ENCODE measurements at places on chromosomes 1 and 21.
A peak's percentile ranks its signal among the peaks of the same experiment; 100 is the strongest.

DNA sequence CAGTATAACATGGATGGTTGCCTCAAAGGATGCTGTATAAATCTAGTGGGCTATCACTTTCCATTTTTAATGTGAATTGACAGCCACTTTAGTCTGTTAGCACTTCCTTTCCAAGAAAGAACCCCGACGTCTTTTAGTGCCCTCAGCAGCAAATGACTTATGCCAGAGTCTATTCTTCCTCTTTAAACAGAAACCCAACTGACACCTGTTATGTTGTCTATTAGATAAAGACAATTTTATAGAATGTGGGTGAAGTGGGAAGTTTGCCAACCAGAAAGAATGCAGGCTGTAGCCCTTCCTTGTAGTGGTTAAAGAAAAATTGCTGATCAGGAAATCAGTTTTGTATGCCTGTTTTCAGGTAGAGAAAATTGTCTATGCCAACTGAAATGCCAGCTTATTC, 344.9 kb downstream of the ZNF326 start:
- no peak for DNase-seq

DNA sequence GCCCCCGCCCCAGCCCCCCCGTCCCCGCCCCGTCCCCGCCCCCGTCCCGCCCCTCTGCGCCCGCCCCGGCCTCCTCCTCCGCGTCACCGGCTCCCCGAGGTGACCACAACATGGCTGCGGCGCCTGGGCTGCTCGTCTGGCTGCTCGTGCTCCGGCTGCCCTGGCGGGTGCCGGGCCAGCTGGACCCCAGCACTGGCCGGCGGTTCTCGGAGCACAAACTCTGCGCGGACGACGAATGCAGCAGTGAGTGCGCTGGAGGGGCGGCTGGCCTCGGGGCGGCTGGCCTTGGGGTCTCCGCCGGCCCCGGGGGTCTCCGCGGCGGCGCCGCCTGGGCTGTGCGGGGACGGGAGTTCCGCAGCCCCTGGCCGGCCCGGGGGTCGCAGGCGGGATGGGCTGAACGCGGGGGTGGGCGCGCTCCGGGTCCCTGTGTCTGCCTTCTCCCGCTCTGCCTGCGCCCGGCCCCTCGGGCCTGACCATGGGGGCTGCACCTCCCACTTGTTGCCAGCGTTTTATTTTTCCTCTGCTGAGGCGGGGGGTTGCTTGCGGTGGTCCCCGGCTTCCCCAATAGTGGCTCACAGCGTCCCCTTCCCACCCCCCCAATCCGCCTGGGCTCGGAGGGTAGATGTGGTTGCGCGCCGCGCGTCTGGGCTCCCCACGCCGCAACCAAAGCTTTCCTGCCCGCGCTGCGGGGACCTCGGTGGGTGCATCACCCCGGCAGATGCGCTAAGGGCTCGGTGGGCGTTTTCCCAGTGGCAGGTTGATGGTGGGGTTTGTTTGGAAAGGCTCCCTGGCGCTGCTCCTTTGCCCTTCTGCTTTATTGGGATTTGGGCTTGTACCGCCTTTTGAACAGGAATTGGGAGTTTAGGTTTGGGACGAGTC, at the start of gene MIA3:
TSS of gene MIA3 (plus strand) at position 97 of the 879 bp plus-strand sequence. CDS start at position 111, 14 bp downstream.
- DNase-seq = peak; percentile 39

DNA sequence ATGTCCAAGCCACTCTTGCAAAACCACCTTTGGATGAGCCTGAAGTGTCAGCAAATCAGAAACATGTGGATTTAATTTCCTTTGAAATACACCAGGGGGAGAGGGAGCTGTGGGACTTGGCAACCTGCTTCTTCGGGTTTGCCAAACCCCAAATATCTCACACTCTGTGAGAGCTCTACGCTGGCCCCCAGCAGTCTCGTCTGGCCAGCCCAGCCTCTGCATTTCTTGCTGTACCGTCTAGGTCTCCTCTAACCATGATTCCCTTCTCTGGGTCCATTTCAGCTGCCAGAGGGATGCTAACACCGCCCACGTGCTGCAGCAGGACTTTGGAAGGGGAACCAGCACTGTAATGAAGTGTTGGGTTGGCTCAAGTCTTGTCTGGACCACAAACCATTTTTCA, 114.6 kb downstream of the MRPS6 start:
- no peak for DNase-seq

DNA sequence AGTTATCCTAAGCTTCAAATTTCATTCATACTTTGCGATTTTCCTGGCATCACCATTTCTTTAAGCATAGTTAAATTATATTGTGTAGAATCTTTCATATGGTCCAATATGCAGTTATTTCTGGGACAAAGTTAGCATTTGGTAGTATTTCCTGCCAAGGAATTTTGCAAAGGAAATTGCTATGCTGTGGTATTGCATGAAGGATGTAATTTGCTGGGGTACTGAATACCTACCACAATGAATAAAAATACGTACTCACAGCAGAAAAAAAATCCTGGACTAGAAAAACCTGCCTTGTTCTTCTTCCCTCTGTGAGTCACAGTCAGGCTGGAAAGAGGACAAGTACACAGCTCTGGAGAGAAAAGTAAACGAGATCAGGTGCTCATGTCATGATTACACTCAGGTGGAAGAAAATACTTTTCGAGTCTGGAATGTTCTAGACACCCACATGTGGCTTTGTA, 241.2 kb downstream of the PTBP2 start:
- DNase-seq = no peak

GRCh38 chr1:237042892-237043576, 1.1 kb downstream of the RYR2 start:
- no peak for DNase-seq

DNA sequence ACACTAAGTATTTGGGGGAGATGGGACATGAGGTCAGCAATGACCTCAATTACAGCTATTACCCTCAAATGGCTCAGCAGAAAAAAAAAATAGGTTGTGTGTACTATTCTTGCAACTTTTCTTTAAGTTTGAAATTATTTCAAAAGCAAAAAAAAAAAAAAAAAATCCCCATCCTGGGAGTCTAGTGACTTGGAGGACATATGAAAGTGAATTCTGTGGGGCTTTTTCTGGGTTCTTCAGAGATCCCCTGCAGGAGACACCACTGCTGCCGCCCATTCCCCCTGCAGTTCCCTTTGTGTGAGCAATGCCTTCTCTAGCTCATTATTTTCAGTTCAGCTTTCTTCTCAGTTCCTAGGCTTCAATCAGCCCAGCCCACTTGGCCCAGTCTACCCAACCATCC, 16.7 kb downstream of the HSD11B1 start:
- DNase-seq = no peak

DNA sequence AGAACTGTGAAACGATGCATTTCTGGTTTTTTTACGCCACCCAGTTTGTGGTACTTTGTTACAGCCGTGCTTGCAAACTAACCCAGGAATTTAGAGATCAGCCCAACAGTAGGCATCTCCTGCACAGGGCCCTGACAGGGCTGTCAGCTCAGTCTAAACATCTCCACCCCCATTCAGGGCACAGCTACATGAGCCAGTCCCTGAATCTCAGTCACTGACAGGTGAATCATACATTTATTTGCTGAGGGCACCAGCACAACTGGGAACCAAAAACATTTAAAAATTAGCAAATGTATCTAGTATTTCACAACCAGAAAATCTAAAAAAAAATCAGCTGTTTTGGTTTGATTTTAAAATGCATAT, 30.7 kb downstream of the PRDX6 start:
- no peak for DNase-seq

GRCh38 chr1:11514366-11514765, 35.4 kb downstream of the DISP3 start:
- DNase-seq = no peak

DNA sequence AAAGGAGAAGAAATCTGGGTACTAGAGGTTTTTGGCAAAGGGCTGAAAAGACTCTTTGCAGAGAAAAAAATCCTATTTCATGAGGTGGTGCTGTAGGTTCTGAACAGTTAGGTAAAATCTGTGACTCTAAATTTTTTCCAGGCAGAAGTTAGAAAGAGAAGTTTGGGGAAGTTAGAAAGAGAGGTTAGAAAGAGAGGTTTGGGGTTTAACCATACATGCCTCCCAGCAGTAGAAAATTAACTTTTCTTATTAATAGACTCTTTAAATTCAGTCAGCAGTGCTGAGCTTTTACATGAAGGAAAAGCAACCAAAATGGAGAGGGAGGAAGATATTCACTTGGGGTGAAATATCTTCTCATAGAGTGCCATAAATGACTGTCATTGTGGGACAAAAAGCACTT, 12.2 kb downstream of the AMY1C start:
- DNase-seq = no peak

GRCh38 chr1:3590951-3591865, 20.1 kb downstream of the MEGF6 start:
- no peak for DNase-seq

DNA sequence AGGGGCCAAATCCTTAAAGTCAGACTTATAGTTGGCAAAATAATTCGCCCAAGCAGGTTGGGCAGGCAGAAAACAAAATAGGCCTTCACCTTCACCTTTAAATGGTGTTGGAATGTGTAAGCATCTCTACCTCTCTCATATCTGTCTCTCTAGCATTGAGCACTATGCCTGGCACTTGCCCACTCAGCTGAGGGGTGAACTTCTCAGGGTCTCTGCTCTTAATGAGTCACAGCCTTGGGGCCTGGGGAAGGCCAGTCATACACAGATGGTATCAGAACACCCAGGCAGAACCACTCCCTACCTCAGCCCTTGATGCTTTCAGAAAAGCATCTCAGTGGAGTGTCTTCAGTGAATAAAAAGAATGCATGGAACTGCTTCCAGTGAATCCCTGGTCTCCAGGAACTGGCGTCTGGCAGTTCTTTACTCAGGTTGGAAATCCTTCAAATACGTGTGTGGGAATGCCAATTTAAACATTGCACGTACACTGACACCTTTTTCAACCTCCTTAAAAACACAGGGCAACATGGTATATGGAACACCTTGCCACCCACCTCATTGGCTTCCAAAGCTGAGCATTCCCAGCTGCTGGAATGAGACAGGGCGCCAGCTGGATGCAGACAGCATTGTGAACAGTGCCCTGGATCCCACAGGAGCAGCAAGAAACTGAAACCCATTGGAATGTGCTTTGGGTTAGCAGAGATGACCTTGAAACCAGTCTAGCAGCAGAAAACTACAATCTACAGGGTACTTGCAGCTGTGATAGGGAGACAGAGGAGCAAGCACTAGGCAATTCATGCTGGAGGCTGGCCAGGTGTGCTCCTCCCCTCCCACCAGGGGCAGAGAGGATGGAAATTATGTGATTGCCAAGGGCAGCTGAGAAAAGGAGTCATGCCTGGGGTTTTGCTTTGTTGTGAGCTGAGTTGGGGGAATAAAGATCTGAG, 30.0 kb downstream of the ZNF697 start:
- peak; percentile 25 for DNase-seq

GRCh38 chr1:10793129-10793651, 3.3 kb downstream of the CASZ1 start:
- DNase-seq = no peak

GRCh38 chr1:171800342-171800741, 18.9 kb downstream of the METTL13 start:
- no peak for DNase-seq

DNA sequence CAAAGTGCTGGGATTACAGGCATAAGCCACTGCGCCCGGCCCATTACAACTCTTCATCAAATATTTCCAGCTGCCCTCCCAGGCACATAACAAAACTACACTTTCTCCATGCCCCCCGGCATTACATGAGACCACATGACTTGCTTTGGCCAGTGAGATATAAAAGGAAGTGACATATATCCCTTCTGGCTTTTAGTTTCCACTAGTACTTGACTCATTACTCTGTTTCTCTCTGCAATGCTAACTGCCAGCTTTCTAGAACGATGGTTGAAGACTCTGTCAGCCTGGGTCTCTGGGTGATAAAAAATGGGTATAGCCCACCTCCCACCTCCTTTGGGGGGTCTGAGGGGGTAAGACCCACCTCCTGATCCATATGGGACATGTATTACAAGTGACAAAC, 24.2 kb downstream of the ABL2 start:
- no peak for DNase-seq

GRCh38 chr1:166907763-166908162, 31.7 kb upstream of the TADA1 start:
- DNase-seq = no peak

DNA sequence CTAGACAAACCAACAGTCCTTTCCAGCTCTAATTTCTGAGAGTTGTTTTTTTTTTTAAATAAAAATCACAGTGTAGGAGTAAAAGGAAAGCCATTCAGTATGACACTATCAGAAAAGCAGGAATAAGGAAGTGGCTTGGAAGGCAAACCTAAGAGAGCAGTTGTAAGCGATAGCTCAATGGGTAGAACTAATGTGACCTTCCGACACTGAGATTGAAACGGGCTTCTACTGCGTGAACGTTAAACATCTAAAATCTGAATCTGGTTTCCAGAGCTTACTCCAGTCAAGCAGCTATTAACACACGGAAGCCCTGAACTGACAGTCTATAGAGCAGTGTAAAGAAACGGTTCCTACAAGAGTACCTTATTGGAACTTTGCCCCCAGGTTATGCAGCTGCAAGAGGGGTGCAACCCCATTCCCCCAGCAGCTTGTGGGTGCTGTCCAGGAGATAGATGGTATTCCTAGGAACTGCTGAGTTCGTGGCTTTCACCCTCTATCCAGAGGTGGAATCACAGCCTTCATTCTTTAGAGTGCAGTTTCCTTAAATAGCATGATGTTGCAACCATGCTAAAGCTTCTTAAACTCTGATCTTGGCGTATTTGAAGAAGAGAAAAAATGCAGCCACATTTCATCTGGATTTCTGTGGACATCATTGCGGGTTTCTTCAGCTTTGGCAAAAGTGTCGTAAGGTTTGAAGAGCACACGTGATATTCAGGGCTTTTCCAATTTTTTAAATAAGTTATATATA, 3.3 kb upstream of the IRF2BP2 start:
- peak; percentile 55 for DNase-seq

DNA sequence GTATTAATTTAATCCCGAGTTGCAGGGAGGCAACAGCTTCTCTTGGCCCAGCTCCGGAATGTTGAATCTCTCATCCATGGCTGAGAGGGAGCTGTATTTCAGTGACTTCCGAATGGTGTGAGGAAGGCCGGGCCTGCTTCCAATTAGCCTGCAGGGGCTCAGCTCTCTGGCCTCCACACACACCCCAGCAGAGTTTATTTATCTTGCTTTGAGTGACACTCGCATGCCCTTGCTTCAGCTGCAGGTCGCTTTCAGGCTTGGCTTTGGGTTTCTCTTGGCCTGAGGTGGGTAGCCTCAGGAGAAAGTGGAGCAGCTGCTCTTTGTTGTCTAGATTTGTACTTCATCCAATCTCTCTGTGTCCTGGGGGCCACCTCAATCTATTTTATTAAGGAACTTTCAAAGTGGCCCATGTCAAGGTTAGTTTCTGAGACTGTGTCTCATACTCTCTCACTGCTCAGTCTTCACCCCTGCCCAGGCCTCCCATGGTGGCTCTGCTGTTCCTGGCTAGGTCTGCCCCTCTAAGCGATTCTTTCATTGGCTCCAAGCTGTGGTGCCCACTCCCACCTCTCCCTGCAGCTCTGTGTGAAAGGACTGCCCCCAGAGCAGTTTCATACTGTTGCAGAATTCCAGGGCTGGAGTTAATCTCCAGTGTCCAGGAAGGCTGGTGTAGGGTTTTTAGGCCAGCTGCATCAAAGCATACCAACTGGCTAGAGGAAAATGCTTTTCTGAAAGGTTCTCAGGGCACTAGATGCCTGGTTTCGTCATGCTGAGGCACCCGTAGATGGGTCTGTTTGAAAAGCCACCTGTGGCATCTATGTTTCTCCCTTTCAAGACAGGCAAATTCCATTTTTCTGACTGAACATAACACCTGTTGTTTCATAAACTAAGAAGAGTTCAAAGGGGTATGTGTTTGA, 153.5 kb downstream of the PLXNA2 start:
- DNase-seq = no peak
